ENCODE measurements at places on chromosomes 3 and 15.

DNA sequence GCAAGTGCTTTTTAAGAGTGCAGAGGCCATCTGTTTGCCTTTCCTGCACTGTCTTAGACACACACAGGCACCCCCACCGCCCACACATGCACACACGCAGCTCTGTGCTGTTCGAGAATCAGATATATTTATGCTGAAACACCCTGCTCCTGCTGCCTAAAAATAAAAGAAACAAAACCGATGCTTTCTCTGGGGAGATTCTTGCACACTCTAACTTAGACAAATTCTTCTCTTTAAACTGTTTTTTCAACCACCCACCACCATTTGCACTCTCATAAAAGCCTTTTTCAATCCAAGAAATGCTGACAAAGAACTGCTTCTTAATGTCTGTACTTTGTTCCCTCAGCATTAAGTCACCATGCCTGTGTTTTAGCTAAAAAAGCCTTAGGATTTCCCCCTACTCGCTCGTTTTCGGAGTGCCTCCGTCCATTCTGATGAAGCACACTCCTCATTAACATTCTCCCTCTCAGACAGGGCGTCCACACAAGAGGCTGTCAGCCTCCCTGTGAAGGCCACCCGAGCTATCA is 26.2 kb downstream of the SLC12A8 start:
- DNase-seq, result no peak

DNA sequence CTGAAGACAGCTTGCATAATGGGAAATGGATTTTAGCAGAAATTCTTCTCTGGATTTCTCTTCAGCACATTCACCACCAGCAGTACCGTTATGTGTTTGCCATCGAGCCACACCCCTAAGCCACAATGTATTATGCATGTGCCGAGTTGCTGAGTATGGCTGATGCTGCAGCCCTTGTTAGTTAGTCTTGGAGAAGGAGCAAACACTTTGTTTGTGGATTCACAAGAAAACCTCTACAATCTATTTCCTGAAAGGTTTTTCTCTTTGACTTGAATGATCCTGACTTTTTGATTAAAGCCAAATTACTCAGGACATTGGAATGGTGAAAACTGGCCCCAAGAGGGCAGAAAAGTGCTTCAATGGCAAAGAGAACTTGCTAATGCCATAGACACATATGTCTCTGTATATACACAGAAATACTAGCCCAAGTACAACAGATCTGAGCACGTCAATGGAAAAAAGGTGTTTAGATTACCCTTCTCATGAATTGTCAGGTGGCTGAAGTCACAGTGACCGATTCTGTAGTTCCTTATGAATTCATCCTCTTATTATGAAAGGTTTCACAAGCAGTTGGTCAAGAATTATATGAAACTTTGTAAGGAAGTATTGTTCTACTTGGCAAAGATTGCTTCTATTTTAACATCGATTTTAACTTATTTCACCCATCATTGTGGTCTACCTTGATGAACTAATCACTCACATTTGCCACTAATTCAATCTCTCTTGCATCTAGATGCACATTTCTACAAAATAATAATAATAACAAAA is 103.0 kb downstream of the P3H2 start:
- no peak for DNase-seq

DNA sequence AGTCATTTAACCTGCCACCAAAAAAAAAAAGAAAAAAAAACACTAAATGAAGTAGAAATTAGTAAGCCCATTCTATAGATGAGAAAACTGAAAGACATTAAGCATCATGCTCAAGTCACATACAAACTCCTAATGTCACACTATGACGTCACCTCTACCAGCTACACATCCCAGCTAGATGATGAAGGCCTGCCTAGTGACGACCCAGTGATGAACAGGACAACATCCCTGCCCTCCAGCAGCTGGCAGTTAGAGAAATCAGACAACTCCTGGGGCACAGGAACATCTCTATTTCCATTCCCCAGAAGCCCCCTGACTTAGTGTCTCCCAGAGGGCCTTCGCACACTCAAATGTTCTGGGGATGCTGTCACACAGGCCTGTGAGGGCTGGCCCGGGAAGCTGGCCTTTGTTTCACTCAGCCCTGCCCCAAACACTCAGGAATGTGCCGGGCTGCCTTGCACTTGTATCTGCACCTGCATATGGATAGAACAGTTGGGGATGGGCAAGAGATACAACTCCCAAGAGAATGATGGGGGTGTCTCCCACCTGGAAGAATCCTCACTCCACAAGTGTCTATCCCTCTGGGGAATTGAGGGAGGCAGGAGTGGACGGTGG is 7.0 kb upstream of the HAPLN3 start:
- DNase-seq, result no peak

DNA sequence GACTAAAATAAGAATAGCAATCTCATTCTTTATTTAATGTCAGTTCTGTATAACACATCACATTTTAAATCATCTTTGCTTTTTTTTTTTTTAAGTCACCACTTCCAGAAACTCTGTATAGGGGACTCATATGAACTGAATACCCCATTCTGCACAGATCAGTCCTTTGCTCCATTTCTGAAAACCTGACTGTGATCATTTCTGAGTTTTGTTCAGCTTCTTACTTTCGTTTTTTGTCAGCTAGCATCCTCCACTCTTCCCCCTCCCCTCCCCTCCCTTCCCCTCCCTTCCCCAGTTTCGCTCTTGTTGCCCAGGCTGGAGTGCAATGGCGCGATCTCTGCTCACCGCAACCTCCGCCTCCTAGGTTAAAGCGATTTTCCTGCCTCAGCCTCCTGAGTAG is 49.8 kb upstream of the SGO1 start:
- no peak for DNase-seq

DNA sequence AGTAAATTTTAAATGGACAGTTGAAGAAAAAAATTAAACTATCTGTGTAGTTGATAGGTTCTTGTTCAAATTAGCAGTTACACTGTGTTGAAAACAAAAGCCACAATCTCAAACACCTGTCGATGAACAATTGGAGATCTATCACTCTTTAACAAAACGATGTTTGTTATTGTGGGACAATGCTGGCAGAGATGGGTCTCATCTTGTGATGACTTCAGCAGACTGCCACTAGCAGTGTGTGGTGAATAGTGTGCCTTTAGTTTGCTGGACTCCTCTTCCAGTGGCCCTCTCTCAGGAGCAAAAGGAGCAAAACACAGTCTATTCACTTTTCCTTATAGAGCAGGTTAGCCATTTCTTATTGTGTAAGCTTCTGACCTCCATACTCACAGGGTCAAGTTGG is 14.7 kb upstream of the TRIM59 start:
- DNase-seq, result no peak
